ENCODE measurements at places on chromosomes 11 and 22.

DNA sequence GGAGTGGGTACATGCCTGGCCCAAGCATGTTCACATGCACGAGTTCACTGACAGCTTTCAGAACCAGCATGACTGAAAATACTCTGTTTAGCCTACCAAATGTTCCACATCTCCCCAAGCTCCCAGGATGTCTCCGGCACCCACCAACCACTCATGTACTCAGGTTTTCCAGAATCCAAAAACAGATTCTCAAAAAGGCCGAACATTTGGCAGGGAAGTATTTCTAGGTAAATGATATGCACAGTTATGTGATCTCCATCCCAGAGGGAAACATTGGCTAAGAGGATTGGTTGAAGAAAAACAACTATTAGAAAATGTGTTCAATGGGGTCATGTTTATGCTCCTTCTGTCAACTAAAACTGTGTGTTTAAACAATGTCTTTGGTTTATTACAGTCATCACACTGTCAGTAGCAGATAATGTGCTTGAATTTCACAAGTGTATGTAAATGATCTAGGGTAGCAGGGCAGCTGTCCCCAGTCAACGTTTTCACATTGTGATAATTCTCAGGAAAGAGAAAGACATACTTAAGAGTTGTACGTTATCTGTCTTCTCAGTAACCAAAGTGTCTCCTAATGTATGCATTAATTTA, 52.3 kb downstream of the BARX2 start:
- DNase-seq: no peak

DNA sequence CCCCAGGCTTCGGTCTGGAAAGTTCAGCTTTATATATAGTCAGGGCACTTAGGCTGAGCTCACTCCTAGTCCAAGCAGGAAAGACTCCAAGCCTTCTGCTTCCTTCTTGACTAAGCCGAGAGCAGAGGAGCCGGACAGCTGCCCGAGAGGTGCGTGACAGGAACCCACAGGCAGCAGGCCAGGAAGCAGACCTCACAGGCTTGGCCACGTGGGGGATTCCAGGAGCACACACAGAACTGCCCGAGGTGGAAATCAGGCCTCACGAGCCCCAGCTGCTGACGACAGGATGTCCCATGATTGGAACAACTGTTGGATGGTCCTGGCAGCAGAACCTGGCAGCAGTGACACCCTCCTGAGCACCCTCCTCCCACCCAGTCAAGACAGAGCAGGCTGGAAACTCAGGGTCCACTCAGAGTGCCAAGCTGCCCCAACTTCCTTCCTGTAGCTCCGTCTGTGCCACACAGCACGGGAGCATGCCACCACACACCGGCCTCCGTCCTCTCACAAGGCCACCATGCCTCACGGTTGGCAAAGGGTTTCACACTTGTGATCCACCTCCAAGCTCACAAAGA, 5.4 kb downstream of the PLA2G6 start:
- DNase-seq: no peak

DNA sequence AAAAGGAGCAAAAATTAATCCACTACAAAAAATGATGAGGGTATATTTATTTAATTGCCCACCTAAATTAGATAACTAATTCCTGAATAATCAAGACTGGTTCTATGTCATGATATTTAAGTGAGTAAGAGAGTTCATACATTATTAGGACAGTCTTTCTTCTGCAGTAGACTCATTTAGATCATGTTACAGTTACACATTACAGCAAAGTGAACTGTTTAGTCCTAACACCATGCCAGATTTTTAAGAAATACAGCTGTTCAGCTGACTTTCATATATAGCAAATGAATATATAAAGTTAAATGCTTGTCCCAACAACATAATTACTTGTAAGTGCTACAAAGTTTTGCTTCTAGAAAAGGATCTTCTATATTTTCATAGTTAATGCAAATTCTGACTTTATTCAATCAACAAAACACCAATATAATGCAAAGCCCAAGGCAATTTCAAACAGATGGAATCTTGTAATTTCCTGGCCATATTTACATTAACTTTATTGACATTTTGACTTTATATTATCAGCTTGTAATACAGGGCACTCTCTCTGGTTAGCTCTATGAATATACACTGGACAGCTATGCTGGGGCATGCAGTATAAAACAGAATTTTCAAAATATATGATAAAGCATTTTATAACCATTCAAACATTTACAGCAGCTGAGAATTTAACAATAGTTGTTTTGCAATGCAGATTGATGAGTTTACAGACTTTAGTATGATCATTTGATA, 45.7 kb upstream of the TP53AIP1 start:
- DNase-seq: no peak

DNA sequence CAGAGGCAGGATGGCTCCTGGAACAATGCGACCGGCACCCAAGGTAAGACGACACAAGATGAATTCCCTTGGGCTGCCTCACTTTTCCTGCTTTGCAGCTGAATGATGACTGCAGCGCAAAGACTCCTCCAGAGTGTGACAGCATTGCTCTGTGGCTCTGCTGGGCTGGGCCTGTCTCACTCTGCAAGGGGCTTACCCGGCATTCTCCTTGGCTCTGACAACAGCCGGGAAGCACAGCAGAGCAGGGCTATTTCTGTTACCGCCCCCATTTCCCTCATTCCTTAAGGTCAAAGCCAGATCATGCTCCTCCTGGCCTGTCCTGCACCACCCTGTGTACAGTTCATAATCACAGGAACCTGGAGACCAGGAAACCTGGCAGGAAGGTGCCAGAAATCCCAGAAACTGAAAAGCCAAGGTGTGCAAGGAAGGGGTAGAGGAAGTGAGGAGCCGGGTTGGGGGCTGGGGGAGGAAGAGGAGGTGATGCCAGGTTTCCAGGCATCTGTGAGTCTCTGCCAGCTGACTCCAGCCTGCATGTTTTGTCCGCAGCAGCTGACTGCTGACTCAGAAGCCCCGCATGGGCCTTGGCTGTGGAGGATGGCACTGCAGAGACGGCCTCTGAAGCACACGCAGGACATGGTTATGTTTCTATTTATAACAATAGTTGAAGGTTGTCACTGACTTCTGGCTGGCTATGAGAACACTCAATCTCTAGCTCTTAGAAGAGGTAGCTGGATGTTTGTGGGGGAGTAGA, 113.6 kb downstream of the MICAL3 start:
- DNase-seq: no peak

Data from NCI-H1048 (cell line).